Stimulated activated CD8-positive, alpha-beta memory T cell treated with anti-CD3 and anti-CD28 coated beads, Interleukin-7, amount 100 ng/mL, for 1 hour (primary cell): ENCODE measurements at places on chromosomes 13 and 19.

- no peak for DNase-seq
Observed at GRCh38 chr19:10961073-10961860, 437 bp downstream of the SMARCA4 start.

GRCh38 chr13:81051873-81052272, 710.9 kb upstream of the SPRY2 start:
- no peak for DNase-seq

DNA sequence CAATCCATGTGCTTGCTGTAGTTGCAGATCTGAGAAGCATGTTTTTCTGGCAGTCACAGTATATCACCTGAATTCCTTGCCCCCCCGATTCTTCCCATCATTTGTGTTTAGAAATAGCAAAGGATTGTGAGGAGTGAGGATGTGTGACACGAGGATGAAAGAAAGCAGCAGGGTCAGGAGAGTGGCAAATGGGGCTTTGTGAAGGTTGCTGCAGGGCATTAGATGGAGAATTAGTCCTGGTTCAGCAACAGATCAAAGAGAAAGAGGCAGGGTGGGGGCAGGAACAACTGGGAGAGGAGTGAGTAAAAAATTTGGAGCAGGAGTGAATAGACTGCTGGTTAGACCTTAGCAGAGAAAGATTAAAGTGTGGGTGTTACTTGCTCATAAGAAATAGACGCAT, 47.7 kb upstream of the TNFSF11 start:
- DNase-seq = no peak

- DNase-seq = no peak
Observed at GRCh38 chr13:95698047-95698749, 21.3 kb downstream of the DNAJC3 start.

DNA sequence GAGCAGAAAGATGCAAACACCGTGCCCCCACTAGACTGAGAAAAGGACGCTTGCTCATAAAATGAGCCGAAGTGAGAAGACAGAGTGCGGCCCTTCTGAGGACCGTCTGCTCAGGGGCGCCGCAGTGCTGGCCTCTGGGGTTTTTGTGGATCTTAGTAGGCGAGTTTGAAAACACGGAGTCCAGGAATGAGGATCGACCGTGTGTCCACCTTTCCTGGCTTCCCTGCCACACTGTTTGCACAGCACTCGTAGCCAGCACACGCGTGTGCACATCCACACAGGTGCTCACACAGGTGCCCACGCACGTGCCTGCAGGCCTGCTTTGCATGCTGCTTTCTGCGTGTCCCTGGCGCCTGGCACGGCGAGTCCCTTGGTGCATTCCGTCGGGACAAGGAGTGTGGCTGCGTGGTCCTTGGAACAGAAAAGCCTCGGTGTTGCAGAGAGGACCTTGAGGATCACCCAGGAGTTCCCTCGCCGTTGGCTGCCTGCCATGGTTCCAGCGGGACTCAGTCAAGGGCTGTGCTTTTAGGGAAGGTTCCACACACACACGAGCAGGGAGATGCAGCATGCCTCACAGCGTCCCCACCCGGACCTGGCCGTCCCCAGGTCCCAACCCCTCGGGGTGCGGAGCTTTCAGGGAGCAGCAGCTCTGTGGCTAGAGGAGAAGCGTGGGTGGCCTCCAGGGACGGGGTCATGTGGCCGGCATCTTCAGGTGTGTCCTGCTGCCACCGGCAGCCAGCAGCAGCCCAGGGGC, 10.1 kb upstream of the ZNF554 start:
- no peak for DNase-seq

GRCh38 chr19:30131246-30131645, 189.2 kb downstream of the URI1 start:
- DNase-seq = no peak

DNA sequence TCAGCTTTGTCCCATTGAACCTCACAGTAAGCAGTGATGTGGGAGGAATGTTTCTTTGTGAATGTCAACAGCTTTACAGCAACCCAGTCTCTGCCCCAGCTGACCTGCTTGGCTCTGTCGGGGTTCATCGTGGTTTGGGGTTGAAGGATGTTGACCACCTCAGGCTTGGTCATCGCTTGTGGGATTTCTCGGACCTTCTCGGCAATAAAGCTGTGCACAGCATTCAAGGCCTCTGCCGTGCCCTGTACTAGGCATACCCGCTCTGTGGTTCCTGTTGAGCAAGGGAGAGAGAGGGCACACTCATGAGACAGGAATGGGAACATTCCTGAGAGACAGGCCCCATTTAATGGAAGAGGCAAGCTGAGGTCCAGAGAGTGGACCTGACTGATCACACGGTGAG, 20.0 kb downstream of the NOVA2 start:
- DNase-seq = no peak

DNA sequence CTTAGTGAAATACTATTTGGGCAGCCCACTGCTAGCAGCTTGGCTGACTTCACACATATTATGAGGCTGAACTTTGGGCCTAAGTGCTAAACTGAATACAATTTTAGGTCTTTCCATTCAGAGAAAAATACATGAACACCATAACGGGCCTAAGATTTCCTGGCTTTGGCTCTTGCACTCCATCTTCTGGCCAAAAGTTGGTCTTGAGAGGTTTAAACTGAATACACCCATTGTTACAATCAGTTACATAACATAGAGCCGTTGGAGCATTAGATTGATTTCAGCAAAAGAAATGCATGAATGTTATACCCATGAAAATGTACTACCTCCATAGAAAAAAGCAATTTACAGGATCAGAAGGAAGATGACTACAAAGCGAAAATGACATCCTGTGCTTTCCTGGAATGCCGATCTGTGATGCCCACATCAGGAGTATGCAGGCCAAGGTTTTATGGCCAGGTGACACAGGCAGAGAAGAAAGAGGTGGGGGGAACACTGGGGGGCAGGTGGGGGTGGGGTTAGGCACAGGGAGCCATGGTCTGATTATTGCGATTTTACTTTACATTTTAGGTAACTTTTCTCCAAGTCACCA, 11.1 kb upstream of the SHISA2 start:
- no peak for DNase-seq

GRCh38 chr13:66222127-66222526, 1008.0 kb downstream of the PCDH9 start:
- DNase-seq = no peak

DNA sequence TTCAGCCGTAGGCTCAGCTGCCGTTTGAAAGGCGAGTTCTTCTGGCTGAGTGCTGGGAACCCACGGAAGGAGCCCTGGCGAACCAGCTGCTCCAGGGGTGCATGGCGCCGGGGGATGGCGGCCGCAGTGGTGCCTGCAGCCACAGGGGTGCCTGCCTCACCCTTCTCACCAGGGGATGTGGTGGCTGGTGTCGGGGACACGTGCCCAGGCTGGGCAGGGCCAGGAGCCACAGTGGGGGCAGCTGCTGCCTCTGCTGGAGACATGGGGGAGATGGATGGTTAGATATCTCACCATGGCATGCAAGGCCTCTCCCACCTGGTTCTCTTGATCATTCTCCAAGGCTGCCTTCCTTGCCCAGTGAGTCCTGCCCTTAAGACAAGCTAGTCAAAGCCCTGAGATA, 17.1 kb downstream of the NUMBL start:
- DNase-seq = no peak

DNA sequence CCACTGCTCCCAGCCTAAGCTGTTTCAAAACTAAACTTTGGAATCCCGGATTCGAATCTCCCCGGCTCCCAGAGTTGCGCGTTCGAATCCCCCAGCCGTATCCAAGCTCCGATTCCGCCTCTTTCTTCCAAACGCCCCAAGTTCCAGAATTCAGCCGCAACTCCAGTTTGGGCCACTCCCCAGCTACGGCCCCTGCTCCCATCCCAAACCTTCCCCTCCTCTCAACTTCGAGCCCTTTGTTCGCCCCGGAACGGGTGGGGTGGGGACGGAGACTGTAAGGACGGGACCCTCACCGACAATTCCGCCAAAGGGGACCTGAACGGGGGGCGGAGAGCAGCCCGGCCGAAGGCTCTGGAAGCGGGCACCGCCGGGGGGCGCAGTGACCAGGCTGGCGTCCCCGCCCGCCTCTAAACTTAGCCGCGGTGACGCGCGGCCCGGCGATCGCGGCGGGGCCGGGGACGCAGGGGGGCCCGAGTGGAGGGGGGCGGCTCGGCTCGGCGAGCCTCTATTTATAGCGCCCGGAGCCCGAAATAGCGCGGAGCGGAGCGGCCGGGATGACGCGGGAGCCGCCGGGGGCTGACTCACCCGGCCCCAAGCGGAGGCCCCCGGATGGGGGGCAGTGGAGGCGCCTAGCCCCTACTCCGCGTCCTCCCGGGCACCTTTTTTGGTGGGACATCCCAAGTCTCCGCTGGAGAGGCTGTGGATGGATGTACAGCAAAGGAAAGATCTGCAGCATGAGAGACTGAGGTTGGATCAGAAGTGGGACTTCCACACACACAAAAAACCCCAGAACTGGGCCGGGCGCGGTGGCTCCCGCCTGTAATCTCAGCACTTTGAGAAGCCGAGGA, 4.9 kb upstream of the ERCC1 start:
- no peak for DNase-seq

DNA sequence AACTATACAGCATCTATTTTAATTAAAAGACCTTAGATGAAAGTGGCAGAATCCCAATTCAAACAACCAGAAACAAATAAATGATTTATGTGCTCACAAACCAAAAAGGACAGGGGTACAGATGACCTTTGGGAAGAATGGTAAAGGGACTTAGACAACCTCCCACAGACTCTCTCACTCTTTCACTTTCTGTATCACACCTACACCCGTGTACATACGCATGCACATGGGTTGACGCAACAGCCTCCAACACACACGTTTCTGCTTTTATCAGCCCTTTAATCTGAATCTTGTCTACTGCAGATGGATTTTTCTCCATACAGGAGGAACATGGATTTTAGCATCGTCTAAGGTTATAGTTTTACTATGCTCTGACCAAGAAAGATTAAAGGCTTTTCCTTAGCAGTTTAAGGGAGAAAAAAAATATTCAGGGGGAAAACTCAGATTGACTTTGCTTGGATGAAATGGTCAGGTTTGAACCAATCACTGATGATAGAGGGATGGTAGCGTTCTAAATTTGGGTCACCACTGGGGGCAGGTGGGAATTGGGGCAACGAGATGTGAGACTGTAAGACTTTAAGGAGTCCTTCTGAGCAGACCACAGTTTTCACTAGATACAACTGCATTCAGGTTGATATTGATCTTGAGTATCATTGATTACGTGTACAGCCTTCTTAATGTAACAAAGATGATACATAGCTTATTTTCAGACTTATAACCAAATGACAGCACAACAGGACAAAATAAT, 166.1 kb downstream of the ITGBL1 start:
- no peak for DNase-seq

GRCh38 chr13:109496216-109496615, 290.2 kb downstream of the IRS2 start:
- no peak for DNase-seq

GRCh38 chr13:22599156-22599555, 581.6 kb upstream of the SGCG start:
- DNase-seq = no peak

- no peak for DNase-seq
Observed at GRCh38 chr13:89750371-89750770, 1597.1 kb upstream of the MIR17HG start.

GRCh38 chr19:44785271-44785670, 7.6 kb downstream of the CBLC start:
- no peak for DNase-seq

GRCh38 chr19:39492225-39492624, 6.5 kb upstream of the DLL3 start:
- no peak for DNase-seq

DNA sequence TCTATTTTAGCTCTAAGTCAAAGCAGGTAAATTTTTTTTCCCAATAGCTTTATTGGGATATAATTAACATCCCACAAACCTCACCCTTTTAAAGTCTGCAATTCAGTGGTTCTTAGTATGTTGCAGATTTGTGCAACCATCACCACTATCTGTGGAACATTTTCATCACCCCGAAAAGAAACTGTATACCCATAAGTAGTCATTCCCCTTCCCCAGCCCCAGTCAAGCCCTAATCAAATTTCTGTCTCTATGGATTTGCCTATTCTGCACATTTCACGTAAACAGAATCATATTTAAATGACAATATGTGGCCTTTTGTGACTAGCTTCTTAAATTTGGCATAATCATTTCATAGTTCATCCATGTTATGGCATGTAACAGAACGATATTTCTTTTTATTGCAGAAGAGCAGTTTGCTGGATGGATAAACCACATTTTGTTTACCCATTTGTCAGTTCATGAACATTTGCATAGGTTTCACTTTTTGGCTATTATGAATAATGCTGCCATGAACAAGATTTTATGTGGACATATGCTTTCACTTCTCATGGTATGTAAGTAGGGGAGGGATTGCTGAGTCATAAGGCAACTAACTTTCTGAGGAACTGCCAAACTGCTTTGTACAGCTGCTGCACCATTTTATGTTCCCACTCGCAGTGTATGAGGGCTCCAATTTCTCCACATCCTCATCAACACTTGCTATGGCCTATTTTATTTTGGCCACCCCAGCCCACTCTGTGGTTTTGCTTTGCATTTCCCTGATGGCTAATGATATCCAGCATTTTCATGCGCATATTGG, 10.9 kb downstream of the SLC46A3 start:
- no peak for DNase-seq

- no peak for DNase-seq
Observed at GRCh38 chr13:52827839-52828238, 20.6 kb downstream of the PCDH8 start.

DNA sequence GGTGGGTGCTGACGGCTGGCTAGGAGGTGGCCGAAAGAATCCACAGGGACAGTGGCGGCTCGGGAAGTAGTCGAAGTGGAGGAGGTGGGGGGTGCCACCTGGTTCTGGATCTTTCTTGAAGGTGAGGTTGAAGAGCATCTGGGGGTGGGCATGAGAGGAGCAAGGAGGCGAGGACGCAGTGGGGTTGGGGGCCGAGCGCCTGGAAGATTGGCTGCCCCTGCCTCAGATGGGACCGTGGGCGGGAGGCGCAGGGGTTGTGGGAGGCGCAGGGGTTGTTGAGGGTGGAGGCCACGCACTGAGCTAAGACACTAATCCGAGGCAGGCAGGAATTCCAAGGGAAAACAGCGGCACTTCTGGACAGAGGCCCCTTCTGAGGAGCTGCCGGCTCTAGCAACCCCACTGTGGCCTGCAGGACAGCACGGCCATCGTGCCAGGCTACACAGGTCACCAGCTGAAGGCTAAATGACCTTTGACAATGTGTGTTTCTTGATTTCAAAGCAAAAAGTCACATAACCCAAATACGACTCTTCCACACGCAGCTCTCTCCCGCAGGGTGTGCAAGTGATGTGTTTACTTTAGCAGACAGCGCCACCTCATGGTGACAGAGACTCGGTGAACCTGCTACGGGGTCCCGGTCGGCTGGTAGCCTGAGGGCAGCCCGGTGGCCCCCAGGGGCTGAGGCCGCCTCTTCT, 44.1 kb upstream of the RANBP3 start:
- DNase-seq = peak; percentile 62

DNA sequence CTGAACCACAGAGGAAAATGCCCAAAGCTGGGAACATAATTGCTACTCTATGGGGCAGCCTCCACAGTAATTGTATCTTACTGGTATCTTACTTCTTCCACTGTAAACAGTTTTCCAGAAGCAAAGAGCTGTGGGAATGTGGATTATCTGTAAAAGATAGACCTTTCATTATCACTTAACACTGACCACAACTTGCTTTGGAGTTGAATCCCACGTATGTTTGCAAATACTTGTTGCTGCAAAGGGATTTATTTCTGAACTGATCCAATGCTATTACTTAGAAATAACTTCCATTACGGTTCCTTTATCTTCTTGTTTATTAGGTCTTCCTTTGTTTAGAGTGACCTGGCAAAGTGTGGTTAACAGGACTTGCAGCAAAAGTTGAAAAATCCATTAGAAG, 218.1 kb downstream of the KCTD12 start:
- DNase-seq = no peak

GRCh38 chr13:25901460-25902376, 150.1 kb downstream of the SHISA2 start:
- no peak for DNase-seq
